ENCODE measurements at places on chromosomes 12 and 14.

DNA sequence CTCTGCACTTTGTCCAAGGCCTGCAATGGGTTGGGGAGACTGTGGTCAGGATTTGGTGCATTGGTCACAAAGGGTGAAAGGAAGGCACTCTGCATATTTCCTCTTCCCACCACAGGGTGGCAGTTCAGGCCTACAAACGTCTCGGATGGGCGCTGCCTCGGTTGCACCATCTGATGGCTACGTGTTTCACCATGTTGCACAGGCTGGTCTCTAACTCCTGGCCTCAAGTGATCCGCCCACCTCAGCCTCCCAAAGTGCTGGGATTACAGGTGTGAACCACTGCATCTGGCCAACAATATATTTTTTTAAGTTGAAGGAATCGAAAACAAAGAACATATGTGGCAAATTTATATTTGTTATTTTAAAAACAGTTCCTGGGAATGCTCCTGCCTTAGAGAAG, 35.1 kb downstream of the TMBIM6 start:
- no peak for DNase-seq

DNA sequence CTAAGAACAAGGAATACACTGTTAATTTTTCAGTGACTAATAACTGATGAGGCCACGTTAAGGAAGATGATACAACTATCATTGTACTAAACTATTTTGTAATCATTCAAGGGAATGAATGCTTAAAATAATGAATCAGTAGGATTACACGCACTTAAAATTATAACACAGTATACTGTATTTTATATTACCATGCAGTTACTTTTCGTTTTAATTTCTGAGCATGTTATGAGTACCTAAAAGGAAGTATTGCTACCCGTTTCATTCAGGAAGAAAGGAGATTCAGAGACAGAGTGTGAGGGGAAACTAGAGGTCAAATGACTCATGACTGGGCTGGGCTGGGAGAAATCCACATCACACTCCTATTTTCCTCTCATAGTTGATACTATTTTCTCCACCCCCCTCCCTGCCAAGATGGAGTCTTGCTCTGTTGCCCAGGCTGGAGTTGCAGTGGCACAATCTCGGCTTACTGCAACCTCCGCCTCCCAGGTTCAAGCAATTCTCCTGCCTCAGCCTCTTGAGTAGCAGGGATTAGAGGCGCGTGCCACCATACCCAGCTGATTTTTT, 202.0 kb downstream of the PPM1H start:
- no peak for DNase-seq

DNA sequence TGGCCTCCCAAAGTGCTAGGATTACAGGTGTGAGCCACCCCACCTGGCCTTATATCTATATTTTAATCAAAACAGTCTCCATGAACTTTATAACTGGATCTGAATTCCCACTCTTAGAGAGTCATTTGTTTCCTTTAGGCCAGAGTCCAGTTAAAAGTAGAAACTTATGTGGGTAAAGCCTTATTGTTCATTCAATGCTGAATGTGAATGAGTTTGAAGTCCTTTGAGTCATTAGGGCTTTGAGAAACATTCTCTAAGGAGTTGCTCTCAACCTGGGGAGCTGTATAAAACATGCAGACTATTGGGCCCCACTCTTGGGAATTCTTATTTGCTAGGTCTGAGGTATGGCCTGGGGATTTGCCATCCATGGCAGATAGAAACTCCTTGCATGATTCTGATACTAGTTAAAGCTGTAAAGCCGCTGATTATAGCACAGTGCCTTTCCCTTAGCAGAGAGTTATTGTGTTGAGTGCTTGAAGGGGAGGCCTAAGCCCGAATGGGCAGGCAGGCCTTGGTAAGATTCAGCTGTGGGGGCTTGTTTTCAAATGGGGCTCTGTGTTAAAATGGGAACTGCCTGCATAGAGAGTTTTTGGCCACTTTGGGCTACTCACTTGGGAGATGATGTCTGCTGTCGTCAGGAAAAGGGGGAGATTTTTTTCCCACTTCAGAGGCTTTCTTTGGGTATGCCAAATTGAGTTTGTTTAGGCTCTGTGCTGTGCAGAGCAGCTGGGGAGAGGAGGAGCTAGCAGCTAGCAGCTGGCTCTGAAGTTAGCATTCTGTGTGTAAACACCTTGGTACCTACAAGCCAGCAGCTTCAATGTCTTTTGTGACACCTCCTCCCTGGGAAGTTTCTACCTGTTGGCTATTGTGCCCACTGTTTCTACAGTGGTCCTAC, 117.5 kb downstream of the DACT1 start:
- DNase-seq: no peak

DNA sequence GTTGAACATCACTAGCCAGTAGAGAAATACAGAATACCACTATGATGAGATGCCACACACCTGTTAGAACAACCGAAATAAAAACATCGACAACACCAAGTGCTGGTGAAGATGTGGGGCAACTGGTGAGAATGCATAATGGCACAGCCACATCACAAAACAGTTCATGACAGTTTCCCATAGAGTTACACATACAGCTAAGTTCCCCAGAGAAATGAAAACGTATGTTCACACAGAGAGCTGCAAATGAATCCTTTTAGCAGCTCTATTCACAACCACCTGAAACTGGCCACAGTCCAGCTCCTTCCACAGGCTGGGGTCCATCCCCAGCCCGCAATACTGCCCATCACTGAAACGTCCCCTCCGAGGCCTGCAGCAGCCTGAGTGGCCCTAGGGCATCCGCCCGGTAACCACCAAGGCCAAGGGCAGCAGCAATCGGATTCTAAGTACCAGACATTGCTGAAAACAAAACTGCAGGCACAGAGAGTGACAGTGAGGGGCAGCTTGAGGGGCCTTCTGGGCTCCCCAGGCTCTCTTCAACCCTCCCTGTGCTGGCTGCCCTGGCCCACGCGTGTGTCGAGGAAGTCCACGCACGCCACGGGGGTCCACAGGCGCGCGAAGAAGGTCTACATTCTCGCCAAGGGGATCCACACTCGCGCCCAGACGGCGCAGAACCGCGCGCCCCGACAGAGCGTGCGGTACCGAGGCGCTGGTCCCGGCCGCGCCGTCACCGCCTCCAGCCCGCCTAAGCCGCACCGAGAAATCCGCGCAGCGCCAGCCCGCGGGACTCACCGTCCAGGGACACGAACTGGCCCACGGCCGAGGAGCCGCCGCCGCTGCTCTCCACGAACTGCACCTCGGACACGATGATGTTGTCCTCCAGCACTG, 903 bp downstream of the BRF1 start:
- no peak for DNase-seq

DNA sequence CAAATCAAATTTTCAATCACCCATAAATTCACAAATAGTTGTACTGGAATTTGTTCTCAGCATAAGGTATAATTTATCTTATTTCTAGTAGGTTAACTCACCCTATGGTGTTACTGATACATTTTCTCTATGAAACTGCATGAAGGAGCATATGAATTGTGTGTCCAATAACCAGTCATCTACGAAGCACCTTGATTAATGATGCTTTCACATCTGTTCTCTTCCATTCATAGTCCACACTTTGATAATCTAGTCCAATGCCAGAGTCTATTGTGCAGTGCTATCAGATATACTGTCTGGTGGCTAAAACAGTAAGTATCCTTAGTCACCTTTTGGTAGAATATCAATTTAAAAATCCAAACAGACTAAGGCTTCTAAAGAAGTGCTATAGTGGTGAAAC, 876.0 kb downstream of the RPS29 start:
- DNase-seq: no peak

GRCh38 chr14:23447361-23448350, 12.2 kb upstream of the MYH7 start:
- no peak for DNase-seq

DNA sequence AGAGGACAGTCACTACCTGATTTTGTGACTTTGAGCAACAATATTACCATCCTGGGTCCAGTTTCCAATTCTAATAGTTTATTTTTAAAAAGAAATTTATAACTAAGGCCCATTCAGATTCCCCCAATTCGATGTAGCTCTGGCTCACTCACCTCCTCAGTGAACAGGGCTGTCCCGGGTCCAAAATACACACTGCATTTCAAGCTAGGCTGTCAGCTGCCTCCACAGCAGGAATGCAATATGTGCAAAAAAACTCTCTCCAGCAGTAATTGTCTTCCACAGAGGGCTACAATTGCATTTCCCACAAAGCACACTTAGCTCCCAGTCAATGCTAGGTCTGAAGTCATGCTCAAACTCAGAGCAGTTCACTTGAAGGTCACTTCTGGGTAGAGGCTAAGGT, 39.3 kb upstream of the ZNF641 start:
- DNase-seq: no peak

DNA sequence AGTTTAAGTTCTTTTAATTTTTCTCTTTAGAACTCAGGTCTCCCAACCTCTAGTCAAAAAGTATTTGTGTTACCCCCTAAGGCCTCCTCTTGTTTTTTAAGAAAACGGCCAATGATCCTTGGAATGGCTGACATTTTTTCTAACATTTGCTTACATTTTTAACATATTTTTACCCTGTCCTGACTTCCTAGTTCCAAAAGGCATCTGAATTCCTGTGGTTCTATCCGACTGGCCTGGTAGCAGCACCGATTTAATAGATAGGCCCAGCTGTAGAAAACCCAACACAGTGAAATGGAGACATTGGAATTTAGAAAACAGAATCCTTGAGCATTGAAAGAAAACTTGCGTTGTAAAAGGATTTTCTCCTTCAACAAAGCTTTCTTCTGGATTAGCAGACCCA, 134.7 kb upstream of the GSC start:
- no peak for DNase-seq

Data from GM12892 (cell line).